Mucosa of descending colon (tissue), 3 donors: ENCODE measurements at places on chromosomes 3 and 15. TPM values are rescaled to one million over a fixed set of nuclear protein-coding genes. Genes with fewer than 3 reads are reported as not detected.
A peak's percentile ranks its signal among the peaks of the same experiment; 100 is the strongest.

DNA sequence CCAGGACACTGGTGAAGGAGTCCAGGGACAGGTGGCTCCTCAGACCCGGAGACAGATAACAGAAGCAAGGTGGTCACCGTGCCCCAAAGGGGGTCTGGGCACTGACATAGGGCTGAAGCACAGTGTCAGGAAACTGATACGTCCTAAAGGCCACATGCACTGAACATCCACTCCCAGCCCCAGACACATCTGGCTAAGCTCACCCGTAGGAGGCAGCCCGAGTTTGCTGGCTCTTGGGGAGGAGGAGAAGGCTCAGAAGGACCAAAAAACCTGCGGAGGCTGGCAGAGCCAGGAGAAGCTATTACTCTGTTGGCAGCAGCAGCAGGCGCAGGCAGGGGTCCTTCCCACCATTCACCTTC, 1.2 kb downstream of the CACNA2D2 start:
- no peak for DNase-seq

GRCh38 chr3:14147617-14148016, 22.8 kb downstream of the TMEM43 start:
- DNase-seq, result no peak

GRCh38 chr3:150312018-150312657, 96.0 kb upstream of the TSC22D2 start:
- DNase-seq, result no peak

GRCh38 chr3:184777566-184778356, 34.2 kb upstream of the VPS8 start:
- DNase-seq, result peak; percentile 98

DNA sequence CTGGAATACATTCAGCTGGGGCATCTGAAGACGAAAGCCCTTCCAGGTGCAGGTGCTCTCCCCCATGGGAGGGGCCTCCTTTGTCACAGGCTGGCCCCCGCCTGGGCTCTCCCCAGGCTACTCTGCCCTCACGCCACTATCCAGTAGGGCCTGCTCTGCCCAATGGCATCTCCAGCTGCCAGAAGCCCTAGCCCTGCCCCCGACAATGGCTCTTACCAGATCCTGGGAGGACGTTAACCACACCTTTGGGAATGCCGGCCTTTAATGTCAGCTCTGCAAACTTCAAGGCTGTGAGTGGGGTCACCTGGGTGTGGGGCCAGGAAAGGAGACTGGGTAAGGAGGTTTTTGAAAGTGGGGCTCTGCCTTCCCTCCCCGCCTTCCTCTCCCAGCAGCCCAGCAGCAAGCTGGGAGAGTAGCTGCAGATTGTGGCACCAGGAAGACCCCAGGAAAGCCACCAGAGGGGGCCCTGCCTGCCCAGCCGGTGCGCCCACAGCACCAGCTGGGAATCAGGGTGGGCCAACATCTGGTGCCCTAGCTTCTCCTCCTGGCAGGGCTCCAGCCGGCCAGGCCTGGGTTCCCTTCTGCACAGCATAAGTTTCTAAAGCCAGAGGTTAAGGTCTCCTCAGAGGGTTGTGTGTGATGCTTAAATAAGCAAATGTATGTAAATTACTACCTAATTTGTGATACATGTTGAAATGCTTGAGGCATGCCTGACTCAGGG, 40.4 kb upstream of the SLC41A3 start:
- DNase-seq, result peak; percentile 25

UCN2 gene
- not detected for total RNA-seq

ARRDC4 gene
- total RNA-seq, result 49.6 TPM

C3orf49 gene
- total RNA-seq, result not detected

NCKIPSD gene
- total RNA-seq, result 27.3 TPM

SI gene
- total RNA-seq, result 6.5 TPM
